OCI-LY7 (cell line): ENCODE measurements at places on chromosomes 16 and 17.

DNA sequence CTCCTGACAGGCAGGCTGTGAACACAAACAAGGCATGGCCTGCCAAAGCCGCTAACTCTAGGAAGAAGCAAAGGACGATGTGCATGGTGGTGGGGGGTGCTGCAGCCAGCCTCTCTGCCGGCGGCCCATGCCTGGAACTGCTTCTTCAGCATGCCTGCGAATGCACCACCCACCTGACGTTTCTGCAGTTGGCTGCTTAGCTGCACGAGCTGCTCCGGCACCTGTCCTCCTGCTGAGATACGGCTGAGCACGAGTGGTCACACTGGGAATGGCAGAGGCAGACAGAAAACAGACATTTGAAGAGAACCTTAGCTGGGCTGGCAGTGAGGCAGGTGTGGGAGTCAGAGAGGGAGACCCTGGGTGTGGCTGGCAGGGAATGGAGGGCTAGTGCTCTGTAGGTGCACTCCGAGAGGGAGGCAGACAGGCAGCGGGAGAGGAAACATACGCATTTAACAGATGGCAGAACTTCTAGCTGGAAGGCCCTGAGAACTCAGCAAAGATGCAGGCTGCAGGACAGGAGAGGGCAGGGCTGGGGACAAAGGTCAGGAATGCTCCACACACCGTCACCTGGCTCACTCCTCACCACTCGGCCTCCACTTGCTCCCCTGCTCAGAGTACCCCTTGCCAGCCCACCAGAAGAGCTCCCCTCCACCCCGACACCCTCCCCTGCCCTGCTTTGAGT lies 5.2 kb downstream of the FLCN start:
- no peak for DNase-seq

DNA sequence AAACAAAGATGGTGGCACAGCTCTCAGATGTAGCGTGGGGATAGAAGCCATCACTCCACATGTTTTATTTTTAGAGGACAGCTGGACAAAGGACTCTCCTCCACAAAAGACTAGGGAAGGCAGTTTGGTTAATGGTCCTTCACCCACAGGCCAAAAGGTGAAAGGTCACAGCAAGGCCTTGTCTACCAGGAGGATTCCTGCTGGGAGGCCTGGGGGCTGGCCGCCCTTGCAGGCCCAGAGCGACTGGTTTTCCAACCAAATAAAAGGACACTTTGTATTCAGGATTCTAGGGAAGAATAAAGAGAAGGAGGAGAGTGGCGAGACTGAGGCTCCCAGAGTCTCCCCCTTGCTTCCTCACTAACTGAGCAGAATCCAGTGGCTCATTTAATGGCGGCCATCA lies 94.3 kb downstream of the AXIN2 start:
- no peak for DNase-seq

DNA sequence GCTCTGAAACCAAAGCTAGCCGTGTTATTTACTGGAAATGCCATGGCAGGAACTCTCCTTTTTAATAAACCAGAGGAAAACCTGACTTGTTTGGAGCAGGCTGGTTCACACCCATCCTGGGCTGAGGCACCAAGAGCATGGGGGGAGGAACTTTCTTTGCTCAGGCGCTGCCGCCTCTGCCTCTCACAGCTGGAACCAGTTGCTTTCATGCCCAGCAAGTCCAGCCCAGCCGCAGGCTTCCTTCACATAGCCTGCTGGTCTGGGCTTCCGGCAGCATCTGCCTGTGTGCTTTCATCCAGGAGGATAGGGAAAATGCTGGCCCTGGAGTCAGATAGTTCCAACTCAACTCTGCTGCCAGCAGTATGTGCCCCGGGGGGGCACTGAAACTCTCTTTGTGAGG lies 88.1 kb upstream of the ASIC2 start:
- no peak for DNase-seq

GRCh38 chr16:710500-711075 lies 4.3 kb upstream of the METRN start:
- no peak for DNase-seq

DNA sequence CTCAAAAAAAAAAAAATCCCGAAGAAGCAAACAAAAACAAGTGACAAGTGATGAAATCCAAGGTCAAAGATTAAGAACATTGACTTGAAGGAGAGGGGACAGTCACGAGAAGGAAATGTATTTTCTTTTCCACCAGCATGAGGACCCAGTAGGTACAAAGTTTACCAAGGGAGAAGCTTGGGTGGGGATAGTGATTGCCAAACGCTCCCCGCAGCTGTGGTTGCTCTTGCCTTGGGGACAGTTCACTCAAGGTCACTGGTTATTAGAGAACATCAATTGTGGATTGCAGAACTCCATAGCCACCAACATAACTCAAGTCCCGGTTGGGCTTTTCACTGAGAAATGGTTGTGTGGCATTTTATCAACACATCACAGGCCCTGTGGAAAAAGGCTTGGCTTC lies 27.0 kb downstream of the RSL1D1 start:
- DNase-seq, result no peak

DNA sequence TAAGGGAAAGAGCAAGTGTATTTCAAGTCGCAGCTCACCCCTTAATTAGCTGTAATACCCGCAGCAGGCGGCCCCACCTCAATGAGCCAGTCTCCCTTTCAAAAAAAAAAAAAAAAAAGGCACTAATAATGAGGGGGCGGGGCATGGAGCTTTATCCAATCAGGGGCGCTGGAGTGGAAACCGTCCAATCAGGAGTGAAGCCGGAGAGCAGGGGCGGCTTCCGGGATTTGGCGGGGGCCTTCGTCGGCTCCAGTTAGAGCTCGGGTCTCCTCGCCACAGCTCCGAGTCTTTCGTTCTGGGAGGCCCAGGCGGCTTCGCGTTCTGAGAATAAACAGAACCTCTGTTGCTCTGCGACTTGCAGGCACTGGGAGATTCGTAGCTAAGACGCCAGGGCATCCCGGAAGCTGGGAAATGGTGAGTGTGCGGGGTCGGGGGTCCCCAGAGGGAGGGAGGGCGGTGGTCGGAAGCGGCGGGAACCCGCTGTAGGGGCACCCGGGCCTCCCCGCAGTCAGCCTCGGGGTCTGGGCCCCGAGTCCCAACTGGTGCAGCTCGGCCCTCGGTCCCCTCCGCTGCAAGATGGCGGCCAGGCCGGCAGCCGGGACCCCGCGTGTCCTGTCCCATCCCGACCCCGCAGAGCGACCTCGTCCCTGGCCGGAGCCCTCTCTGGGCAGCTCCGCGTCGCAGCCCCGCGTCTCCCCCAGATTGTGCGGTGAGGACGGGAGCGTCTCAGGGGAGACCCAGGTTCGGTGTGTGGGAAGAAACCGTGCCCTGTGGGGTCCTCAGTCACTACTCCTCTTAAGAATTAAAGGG lies at the start of gene ZNF267:
Gene ZNF267 (plus strand): TSS at position 252 of the 810 bp plus-strand sequence. CDS start 160 bp downstream, at position 412.
- DNase-seq, result peak; percentile 97

DNA sequence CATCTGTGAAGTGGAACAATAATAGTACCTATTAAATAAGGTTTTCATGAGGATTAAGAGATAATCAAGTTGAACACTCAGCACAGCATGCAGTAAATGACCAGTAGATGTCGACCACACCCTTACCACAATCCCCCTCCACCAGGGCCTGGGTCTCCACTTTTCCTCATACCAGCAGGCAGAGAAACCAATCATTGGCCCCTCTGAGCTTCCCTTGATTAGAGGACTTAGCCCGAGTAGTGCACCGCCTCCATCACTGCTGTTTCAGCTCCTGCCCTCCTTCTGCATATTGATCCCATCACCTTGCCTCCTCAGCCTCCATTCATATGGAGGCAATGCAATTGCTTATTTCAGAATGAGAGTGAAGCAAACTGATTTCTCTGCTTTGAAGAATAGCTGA lies 96.5 kb upstream of the CDH11 start:
- DNase-seq, result no peak

- no peak for DNase-seq
Measured at GRCh38 chr17:17737961-17738894, 57.0 kb downstream of the RAI1 start.

DNA sequence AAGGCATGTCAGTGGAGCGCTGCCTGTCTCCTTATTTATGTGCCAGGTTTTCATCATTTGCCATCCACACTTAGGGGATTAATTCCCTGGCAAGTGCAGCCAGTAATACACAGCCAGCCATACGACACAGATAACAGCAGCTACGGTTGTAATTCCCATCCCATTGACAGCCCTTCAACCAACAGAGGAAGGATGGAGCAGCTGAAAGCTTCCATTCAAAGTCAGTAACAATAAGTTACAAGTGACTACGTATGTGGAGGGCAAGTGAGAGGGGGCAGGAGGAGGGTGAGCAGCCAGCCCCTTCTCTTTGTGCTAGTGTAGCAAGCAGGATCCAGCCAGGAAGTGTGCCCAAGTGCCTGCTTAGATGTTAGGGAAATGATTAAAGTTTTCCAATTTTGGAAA lies 53.8 kb upstream of the LYRM9 start:
- DNase-seq, result no peak
